Progenitor cell of endocrine pancreas (in vitro differentiated cells): ENCODE measurements at places on chromosomes 7 and 10.

DNA sequence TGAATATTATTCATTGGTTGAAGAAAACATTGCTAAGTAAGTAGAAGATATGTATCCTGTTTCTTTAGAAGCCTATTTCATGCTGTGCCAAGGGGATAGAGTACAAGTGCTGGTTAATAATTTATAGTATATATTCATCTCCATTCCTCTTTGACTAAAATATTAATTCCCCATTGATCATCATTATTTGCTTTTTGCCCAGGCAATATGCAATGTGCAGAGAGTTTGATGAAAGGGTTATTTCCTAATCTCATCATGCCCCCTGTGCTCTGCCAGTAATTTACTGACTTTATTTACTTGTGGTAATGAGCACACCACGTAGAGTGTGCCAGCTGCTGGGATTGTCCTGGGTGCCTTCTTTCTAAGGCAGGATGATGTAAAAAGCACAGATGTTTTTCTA is 180.9 kb downstream of the REEP3 start:
- DNase-seq, result no peak

GRCh38 chr7:80675090-80675489 is 36.6 kb downstream of the CD36 start:
- DNase-seq, result no peak

DNA sequence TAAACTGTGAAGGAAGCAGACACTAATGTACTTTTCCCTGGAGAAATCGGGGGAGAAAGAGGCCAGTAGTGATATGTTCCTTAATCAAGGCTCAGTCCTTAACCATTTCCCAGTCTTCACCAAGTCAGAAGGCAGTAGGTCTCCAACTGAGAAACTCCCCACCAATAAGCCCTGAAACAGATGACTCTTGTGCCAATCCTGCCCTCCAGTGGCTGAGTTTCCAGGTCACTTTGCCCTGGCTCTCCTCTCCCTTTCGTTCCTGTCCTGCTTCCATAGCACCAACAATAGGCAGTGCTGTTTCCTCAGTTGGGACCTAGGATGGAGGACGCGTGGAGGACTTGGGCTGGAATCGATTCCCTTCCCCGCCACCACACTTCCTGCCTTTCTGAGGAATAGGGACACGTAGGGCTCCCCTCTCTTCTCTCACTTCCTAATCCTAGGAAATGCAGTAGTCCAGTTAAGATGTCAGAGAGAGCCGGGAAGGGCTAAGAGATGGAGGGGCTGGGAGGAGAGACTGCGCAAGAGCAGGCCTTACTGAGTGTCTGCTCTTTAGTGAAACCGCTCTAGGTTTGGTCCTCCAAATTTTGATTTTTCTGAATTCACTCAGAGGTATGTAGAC is 23.4 kb downstream of the ATOH7 start:
- DNase-seq, result peak; percentile 21

- DNase-seq, result no peak
These were observed 394.4 kb upstream of the NPVF start for GRCh38 chr7:25622695-25623094.

DNA sequence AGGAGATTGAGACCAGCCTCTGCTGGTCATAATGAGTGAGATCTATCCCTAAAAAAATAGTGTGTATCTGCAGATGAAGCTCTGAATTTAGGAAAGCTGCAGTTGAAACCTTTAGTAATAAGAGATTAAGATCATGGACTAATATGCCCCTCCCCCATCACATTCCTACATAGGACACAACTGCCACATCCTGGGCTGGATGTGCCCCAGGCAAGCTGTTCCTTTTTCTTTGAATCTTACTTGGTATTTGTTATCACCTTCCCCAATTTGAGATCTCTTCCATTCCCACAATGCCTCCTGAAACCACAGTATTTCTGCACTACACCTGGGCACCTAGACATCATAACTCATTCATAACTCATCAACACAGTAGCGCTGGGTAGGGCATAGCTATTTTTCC is 74.1 kb downstream of the DOCK1 start:
- no peak for DNase-seq

DNA sequence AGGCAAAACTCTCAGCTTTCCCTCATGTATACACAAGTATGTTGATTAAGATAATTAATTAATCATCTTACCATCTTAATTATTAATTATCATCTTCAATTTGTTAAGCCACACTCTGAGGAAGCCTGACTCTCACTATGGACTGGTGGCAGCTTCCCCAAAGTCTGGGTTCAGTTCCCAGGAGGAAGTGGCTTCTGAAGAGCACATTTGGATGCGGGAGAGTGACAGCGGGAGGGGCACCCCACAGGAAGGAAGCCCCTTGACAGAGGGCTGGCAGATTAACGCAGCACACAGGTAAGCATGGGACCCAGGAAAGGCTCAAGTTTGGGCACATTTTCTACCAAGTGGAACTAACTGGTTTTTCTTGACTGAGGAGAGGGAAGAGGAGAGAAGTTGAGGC is 13.4 kb upstream of the SLIT1 start:
- DNase-seq, result no peak

DNA sequence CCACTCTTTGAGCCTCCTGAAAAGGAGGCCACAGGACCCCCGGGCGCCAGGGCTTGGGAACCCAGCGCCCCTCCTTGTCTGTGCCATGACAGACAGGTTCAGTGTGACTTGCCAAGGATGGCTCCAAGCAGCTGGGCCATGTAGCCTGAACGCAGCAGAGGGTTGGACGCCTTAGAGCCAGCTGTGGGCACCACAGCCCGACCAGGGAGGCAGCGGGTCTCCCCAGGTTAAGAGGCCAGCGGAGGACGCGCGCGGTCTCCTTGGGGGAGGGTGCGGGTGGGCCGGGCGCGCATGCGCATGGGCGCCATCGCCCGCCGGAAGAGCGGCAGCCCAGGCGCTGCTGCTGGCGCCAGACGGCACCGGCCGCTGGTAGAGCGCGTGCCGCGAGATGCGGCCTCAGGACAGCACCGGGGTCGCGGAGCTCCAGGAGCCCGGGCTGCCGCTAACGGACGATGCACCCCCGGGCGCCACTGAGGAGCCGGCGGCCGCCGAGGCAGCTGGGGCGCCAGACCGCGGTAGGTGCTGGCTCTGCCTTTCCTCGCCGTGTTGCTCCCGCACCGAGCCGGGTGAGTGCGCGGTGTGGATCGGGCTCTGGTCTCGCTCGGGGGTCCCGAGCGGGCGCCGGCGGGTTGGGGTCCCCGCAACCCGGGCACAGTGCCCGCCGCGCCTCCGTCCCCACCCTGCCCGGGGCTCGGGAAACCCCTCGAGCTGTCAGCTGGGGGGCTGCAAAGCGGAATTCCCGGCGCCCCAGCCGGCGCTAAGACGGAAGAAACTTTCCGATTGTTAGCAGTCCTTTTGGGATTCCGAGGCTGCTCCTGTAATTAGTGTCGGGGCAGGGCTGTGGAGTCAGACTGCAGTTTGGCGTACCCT is at the start of gene SLC35G1:
Gene SLC35G1, plus strand, starts transcription at position 333 of the 870 bp plus-strand sequence. Its CDS starts 56 bp downstream, at position 389.
- DNase-seq, result peak; percentile 62

DNA sequence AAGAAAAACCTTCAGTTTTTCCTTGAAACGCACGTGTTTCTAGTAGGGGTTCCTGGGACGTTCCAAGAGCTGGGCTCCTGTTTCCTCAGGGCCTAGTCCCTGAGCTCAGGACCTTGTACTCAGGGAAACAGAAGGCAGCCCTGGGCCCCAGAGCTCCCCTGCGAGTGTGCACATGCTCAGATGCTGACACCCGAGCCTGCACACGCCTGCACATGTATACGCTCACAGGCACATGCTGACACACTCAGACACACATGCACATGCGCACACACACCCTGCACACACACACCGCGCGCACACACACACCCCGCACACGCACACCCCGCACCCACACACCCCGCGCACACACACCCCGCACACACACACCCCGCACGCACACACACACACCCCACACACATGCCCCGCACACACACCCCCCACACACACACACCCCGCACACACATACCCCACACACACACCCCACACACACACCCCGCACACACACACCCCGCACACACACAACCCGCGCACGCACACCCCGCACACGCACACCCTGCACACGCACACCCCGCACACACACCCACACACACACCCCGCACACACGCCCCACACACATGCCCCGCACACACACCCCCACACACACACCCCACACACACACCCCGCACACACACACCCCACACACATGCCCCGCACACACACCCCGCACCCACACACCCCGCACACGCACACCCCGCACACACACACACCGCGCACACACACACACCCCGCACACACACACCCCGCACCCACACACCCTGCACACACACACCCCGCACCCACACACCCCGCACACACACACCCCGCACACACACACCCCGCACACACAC is 52.2 kb downstream of the CALML3 start:
- DNase-seq, result no peak

DNA sequence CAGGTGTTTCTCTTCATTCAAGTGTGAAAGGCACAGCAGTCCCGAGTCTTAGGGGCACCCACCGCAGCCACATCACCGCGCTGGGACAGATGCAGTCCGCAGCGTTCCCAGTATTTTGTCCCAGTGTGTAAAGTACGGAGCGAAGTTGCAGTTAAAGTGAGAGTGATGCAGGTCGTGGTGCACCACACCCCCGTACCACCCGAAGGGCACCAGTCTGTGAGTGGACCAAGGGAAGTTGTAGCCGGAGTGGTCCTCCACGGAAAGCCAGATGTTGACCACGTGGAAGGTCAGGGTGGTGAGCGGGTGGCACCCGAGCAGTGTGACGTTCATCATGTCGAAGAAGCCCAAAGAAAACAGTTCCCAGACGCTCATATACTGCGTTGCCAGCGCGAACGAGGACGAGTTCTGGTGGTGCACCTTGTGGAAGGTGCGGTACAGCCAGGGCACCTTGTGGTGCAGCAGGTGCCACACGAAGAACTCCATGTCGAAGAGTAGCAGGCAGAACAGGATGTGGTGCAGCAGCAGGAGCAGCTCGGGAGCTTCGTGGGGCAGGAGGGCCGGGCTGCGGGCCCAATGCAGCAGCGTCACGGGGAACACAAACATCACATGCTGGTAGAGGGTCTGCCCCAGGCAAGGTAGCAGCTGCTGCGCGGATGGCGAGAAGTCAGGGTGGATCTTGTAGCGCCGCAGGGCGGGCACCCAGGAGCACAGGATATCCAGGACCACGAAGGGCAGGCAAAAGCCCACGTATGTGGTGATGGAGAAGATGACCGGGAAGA is 526 bp downstream of the CH25H start:
- DNase-seq, result no peak

GRCh38 chr7:129188892-129189660 is 643 bp downstream of the SMO start:
- peak; percentile 37 for DNase-seq

DNA sequence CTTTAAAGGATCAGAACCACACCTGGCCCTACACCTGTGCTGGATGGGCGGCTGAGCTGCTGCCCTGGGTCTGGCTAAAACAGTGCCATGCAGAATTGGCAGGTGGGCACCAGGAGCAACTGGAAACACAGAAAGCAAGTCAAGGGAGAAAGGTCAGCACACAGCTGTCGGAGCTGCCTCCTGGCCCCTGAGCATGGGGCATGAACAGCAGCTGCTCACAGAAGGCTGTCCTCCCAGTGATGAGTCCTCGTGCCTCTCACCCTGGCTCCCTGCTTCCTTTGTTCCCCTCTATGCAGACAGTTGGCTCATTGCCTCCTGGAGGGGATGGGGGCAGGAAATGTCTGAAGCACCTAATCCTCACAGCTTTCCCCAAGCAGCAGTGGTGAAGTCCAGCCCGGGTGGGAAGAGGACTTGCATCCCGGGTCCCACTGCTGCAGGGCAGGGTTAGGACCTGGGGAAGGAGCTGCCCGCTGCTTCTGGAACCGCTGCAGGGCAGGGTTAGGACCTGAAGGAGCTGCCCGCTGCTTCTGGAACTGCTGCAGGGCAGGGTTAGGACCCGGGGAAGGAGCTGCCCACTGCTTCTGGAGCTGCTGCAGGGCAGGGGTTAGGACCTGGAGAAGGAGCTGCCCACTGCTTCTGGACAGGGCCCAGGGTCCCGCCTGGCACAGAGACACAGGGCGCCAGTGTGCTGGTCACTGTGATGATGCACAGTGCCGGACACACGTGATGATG is 37.3 kb downstream of the VIPR2 start:
- DNase-seq, result no peak

GRCh38 chr10:78579995-78580394 is 488.8 kb upstream of the ZMIZ1 start:
- no peak for DNase-seq

- no peak for DNase-seq
These were observed 244.8 kb downstream of the BICC1 start for GRCh38 chr10:58757352-58758065.

DNA sequence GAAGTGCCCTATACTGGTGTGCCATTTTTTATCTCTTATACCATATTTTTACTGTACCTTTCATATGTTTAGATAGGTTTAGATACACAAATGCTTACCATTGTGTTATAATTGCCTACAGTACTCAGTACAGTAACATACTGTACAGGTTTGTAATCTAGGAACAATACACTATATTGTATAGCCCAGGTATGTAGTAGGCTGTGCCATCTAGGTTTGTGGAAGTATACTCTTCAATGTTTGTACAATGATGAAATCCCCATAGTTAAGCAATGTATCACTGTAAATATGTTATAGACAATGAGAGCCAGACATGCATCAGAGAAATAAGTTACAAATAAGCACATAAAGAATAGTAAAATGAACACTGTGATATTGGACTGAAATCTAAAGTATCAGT is 109.1 kb downstream of the IQUB start:
- DNase-seq, result no peak

DNA sequence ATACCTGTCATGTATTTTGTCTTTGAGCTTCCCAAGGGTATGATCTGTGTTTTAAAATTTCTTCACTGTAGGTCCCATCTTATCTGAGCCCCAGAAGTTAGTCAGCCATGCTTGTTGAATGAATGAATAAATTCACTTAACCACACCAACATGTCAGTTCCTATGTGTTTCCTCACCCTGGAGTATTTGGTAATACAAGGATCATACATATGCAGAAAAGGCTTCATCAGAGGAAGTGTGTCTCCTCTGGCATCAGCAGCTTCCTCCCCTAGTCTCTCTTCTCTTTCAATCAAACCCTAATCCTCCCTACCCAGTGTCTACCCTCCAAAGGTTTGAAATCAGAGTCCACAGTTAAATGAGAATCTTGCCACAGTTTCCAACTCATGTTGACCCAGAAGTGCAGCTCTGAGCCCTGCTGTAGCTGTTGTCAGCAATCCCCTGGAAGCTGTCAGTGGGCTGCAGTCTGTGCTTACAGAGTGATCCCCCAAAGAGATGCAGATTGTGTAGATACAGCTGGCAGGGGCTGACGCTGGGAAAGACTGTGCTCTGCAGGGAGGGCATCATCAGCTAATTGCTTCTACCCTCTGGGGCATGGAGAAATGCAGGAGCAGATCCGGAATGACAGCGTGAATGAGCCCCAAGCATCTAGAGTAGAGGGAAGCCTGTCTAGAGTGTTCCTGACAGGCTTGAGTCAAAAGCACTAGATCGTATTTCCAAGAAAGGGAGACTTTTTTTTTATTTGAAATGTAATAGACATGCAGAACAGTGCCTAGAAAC is 105.0 kb upstream of the WDR11 start:
- DNase-seq, result no peak

DNA sequence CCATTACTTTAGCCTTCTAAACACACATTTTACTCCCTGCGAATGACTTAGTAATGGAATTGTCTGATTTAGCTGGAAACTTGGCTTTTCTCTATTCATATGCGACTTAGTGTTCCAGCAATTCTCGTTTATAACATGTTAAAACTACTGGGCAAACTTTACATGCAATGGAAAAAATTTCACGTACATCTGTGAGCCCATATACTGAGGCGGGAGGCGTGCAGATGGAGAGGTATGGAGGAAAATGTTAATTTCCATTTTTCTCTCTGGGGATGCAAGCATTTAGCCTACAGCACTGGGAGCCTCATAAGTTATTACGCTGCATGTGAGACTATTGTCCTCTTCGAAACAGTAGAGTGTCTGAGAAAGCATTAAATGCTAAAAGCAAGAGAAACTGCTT is 591.5 kb upstream of the ANKRD30A start:
- no peak for DNase-seq
